Gastrocnemius medialis (tissue), 4 donors: ENCODE measurements at places on chromosomes 16 and 17.
A peak's percentile ranks its signal among the peaks of the same experiment; 100 is the strongest.

- no peak for DNase-seq
- H3K27me3 ChIP-seq, result no peaks in the 10 kb centered on the region
- peak overlapping the region; percentile 28 for H3K27ac ChIP-seq
These were observed 15.5 kb downstream of the MSI2 start for GRCh38 chr17:57271821-57272220.

DNA sequence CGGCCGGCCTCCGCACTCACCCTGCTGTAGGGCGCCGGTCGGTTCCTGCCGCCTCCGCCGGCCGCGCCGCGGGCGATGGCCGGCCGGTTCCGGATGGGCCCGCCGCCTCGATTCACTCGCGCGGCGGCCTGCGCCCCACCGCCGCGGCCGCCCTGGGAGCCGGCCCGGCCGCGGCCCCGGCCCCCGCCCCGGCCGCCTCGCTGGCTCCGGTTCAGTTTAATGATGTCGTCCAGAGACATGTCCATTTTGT lies 158 bp downstream of the ALYREF start:
- peaks cover 28% of the 10 kb centered on the region for H3K4me1 ChIP-seq
- no peaks in the 10 kb centered on the region for H3K27me3 ChIP-seq
- no peak for DNase-seq
- H3K27ac ChIP-seq, result peak overlapping the region; percentile 96

DNA sequence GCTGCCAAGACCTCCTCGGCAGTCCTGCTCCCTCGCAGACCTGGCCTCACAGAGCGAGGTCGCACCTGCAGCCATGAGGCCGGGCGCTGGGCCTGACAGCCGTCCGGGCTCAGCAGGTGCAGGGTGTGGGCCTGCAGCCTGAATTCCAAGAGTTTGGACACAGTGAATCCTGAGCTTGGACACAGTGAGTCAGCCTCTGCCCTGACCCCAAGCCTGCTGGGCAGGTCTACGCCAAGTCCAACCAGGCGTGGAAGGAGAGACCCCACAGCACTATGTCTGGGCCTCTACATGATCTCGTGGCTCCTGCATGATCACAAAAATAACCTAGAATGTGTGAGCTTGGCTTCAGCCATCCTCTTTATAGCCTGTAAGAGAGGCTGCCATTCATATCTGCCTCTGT lies 121.0 kb downstream of the C16orf95 start:
- H3K4me3 ChIP-seq, result no peak overlapping the region
- no peak overlapping the region for H3K27ac ChIP-seq
- no peak for DNase-seq
- H3K36me3 ChIP-seq, result no peaks in the 10 kb centered on the region
- no peaks in the 10 kb centered on the region for H3K4me1 ChIP-seq

GRCh38 chr16:70770626-70771552 lies 30.1 kb downstream of the VAC14 start:
- H3K4me1 ChIP-seq, result peaks cover 49% of the 10 kb centered on the region
- H3K27ac ChIP-seq, result peak overlapping the region; percentile 66
- no peak overlapping the region for H3K4me3 ChIP-seq
- no peaks in the 10 kb centered on the region for H3K36me3 ChIP-seq

DNA sequence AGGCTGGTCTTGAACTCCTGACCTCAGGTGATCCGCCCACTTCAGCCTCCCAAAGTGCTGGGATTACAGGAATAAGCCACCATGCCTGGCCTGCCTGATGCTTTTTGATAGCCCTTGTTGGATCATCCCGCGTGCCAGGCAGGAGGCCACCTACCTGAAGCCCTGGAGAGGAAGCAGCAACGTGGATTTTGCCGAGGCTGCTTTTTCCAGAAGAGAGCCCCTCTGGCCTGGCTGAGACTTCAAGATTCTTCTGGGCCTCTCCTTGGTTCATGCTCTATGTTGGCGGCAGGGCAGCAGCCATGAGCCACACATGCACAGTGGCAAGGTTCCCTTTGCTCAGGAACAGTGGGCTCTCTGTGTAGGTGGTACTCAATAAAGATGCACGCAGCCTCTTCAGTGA lies 11.5 kb downstream of the KATNB1 start:
- H3K27ac ChIP-seq, result no peak overlapping the region
- DNase-seq, result no peak
- peaks cover 3% of the 10 kb centered on the region for H3K36me3 ChIP-seq
- H3K27me3 ChIP-seq, result no peaks in the 10 kb centered on the region

- no peaks in the 10 kb centered on the region for H3K27me3 ChIP-seq
- H3K36me3 ChIP-seq, result no peaks in the 10 kb centered on the region
These were observed 108.1 kb downstream of the IRX3 start for GRCh38 chr16:54178478-54178976.

DNA sequence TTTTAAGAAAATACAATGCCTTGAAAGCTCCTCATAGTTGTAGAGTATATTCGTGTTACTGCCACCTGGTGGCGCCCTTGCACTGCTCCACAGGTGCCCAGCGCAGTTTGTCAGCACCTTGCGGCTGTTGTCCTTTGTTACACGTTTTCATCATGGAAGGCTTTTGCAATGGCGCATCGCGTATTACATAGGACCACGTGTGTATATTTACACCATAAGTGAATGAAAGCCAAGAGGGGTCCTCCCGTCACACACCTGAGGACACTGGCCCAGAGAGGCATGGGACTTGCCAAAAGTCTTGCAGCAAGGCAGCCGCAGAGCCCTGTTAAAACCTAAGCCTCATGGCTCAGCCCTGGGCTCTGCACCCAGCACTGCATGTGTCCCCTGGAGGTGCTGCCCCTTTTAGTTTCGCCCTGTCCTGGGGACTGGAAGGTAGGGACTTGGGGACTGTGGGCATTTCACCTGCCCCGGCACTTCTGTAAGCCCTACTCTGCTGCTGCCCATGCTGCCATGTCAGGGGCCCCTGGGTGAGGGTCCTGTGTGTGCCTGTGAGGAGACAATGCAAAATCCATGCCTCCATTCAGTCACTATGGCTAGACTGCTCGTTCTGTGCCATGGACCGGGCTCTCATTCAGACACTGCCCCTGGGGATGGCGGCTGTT lies 24.3 kb downstream of the POLR3E start:
- no peak overlapping the region for H3K4me3 ChIP-seq
- H3K27me3 ChIP-seq, result no peaks in the 10 kb centered on the region
- H3K36me3 ChIP-seq, result peaks cover 68% of the 10 kb centered on the region
- no peak for DNase-seq

DNA sequence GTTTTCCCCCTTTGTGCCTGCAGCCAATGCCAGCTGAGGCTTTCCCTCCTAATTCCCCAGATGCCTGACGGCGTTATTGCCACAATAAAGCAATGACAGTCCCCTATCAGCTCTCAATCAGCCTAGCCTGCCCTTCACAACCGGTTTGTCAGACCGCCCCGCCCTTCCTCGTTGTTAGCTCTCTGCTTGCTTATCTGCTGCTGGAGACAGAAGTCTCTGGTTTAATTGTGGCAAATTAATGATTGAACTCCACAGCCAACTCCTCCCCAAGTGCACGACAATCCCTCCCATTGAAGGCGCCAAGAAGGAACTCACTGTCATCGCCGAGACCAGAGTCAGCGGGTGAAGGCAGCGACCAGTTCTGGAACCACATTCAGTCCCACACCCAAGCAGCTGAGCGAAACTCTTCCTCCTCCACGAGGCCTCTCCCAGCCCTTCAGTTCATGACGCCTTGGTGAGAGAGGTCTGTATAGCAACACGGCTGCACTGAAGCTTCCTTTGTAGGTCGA lies 474.4 kb downstream of the SLC39A11 start:
- H3K27ac ChIP-seq, result no peak overlapping the region
- no peaks in the 10 kb centered on the region for H3K36me3 ChIP-seq
- DNase-seq, result no peak
- no peak overlapping the region for H3K4me3 ChIP-seq
- peaks cover 2% of the 10 kb centered on the region for H3K27me3 ChIP-seq
- H3K4me1 ChIP-seq, result no peaks in the 10 kb centered on the region

GRCh38 chr17:42197564-42198156 lies 3.4 kb upstream of the GHDC start:
- H3K27ac ChIP-seq, result no peak overlapping the region
- H3K27me3 ChIP-seq, result no peaks in the 10 kb centered on the region
- H3K4me1 ChIP-seq, result peaks cover 17% of the 10 kb centered on the region

- no peak for DNase-seq
- H3K36me3 ChIP-seq, result no peaks in the 10 kb centered on the region
- no peaks in the 10 kb centered on the region for H3K27me3 ChIP-seq
- H3K4me1 ChIP-seq, result no peaks in the 10 kb centered on the region
- H3K27ac ChIP-seq, result no peak overlapping the region
- H3K4me3 ChIP-seq, result no peak overlapping the region
These were observed 99.1 kb downstream of the ADAMTS18 start for GRCh38 chr16:77335652-77336234.

DNA sequence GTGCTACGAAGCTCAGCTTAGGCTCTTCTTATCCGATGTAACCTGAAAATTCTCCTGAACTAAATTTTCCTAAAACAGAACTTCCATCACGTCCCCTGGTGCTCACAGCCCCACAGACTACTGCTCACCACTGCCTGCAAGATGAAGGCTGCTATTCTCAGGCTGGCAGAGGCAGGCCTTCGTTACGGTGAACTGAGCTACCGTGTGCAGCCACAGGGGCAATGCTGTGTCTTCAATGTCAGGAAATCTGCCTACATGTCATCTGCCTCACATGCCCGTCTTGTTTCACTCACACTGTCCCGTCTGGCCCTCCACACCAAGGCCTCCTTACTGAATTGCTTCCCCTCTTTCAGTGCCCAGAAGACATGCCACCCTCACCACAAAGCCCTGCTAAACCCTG lies 15.9 kb downstream of the EMC8 start:
- H3K27me3 ChIP-seq, result no peaks in the 10 kb centered on the region
- no peak overlapping the region for H3K27ac ChIP-seq
- peaks cover 9% of the 10 kb centered on the region for H3K4me1 ChIP-seq
- H3K4me3 ChIP-seq, result no peak overlapping the region

GRCh38 chr16:441447-441846 lies 16.0 kb downstream of the RAB11FIP3 start:
- H3K27ac ChIP-seq, result peak overlapping the region; percentile 69
- DNase-seq, result no peak
- peaks cover 34% of the 10 kb centered on the region for H3K4me1 ChIP-seq
- no peaks in the 10 kb centered on the region for H3K36me3 ChIP-seq

DNA sequence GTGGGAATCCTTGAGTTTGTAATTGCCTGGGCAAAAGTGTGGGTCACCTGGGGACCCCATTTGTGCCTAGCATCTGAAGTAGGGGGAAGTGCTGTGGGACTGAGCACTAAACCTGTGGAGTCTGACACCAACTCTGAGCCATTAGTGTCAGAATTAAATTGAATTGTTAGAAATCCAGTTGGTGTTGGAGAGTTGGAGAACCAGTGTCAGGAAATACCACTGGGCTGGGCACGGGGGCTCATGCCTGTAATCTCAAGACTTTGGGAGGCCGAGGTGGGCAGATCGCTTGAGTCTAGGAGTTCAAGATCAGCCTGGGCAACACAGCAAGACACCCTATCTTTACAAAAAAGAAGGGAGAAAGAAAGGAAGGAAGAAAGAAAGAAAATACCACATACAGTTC lies 67.5 kb upstream of the BRD7 start:
- DNase-seq, result no peak
- no peak overlapping the region for H3K4me3 ChIP-seq
- H3K27ac ChIP-seq, result no peak overlapping the region
- peaks cover 3% of the 10 kb centered on the region for H3K27me3 ChIP-seq

DNA sequence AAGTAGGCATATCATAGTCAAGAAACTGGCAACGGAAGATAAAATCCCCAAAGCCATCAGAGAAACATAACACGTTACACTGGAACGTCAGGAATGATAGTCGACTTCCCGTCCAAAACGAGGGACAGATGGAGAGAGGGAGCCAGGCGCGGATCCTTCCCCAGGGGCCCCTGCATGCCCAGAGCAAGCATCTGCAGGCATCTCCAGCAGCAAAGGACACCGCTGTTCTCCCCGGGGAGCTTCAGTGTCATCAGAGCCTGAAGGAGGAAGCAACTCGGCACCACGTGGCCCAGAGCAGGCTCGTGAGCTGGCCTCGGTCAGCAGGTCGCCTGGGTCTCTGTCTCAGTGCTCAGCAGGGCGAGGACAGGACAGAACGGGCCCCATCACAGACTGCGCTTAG lies 50.1 kb downstream of the LMF1 start:
- no peaks in the 10 kb centered on the region for H3K27me3 ChIP-seq
- no peaks in the 10 kb centered on the region for H3K36me3 ChIP-seq
- no peak overlapping the region for H3K4me3 ChIP-seq

DNA sequence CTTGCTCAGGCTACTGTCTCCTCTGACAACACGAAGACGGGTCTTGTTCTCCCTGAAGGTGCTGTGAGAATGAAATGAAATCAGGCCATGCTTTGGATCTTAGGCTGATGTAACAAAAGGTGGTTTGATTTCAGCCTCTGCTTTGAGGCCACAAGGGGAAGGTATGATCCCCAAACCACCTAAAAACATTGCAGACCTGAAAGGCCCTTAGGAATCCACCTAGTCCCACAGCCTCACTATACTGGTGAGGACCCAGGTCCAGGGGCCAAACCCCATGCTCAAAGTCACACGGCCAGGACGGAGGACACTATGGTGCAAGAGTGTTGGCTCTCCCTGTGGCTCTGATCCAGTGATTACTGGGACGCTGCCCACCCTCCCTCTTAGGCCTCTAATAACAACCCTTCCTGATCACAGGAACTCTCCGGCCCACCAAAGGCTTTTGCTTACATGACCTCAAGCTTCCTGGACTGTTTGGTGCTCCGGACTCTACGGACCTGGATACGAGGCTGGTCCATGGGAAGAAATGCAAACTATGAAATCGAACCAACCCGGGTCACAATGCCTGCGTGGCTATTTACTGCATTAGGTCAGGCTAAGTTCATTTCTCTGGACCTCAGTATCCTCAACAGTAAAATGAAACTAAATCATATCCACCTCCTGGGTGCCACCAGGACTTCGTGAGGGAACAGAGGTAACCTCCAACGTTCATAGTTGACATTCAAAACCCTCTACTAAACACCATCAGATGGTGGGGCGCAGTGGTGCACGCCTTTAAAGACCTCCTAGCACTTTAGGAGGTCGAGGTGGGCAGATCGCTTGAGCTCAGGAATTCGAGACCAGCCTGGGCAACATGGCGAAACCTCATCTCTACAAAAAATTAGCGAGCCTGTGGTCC lies 1.5 kb downstream of the TRIM25 start:
- peaks cover 11% of the 10 kb centered on the region for H3K36me3 ChIP-seq
- H3K4me1 ChIP-seq, result peaks cover 64% of the 10 kb centered on the region
- DNase-seq, result peak; percentile 72
- H3K4me3 ChIP-seq, result peak overlapping the region; percentile 68
- peak overlapping the region; percentile 85 for H3K27ac ChIP-seq
- no peaks in the 10 kb centered on the region for H3K27me3 ChIP-seq

- H3K4me3 ChIP-seq, result no peak overlapping the region
- H3K4me1 ChIP-seq, result peaks cover 7% of the 10 kb centered on the region
- H3K27me3 ChIP-seq, result no peaks in the 10 kb centered on the region
- no peak for DNase-seq
- H3K27ac ChIP-seq, result no peak overlapping the region
- H3K36me3 ChIP-seq, result peaks cover 7% of the 10 kb centered on the region
These were observed 3.1 kb downstream of the TLCD2 start for GRCh38 chr17:1707107-1707506.
